Dorsolateral prefrontal cortex (tissue), 122 donors: ENCODE measurements at places on chromosomes 11 and 22. TPM values are rescaled to one million over a fixed set of nuclear protein-coding genes. Genes with fewer than 3 reads are reported as not detected.

NF2 gene
- total RNA-seq, result 90.6 TPM

STIP1 gene
- 142 TPM for total RNA-seq

MYEOV gene
- total RNA-seq, result not detected

IL18 gene
- total RNA-seq, result 1.1 TPM

GSTT2B gene
- total RNA-seq, result 33.2 TPM

BACE1 gene
- 79.0 TPM for total RNA-seq

ZNF280B gene
- total RNA-seq, result 8.0 TPM

CADM1 gene
- 163 TPM for total RNA-seq

DEFB131B gene
- not detected for total RNA-seq

C11orf52 gene
- not detected for total RNA-seq

HIC2 gene
- 8.3 TPM for total RNA-seq

LAYN gene
- 9.0 TPM for total RNA-seq

DCDC1 gene
- total RNA-seq, result 5.7 TPM

TRIM34 gene
- total RNA-seq, result 1.8 TPM

CCDC73 gene
- total RNA-seq, result not detected

MYRF gene
- total RNA-seq, result 177 TPM

BTG4 gene
- total RNA-seq, result not detected

APOA4 gene
- total RNA-seq, result not detected

SYTL2 gene
- total RNA-seq, result 151 TPM

GGTLC3 gene
- total RNA-seq, result 1.2 TPM

TRIM51 gene
- not detected for total RNA-seq

TRIM66 gene
- 18.1 TPM for total RNA-seq

SOX10 gene
- 69.5 TPM for total RNA-seq

INPP5J gene
- 14.3 TPM for total RNA-seq

RAB38 gene
- total RNA-seq, result 0.62 TPM

RCOR2 gene
- total RNA-seq, result 11.1 TPM

SSTR3 gene
- total RNA-seq, result 16.5 TPM

CHRM4 gene
- 10.0 TPM for total RNA-seq

KBTBD4 gene
- 20.2 TPM for total RNA-seq

EFEMP2 gene
- 31.4 TPM for total RNA-seq

USH1C gene
- 4.3 TPM for total RNA-seq

OR10A6 gene
- total RNA-seq, result not detected

C22orf23 gene
- total RNA-seq, result 1.1 TPM

FOLR2 gene
- 9.2 TPM for total RNA-seq

DBX1 gene
- total RNA-seq, result not detected

LARGE1 gene
- total RNA-seq, result 105 TPM

OR8G1 gene
- total RNA-seq, result not detected

OR8D1 gene
- not detected for total RNA-seq

TESMIN gene
- total RNA-seq, result 3.2 TPM

FAM180B gene
- not detected for total RNA-seq

PEX16 gene
- total RNA-seq, result 31.5 TPM

GLYAT gene
- 0.47 TPM for total RNA-seq

FIBIN gene
- 11.0 TPM for total RNA-seq

MIAT gene
- 218 TPM for total RNA-seq

NPTXR gene
- total RNA-seq, result 132 TPM

CFAP300 gene
- total RNA-seq, result 1.00 TPM

PATE1 gene
- total RNA-seq, result not detected

OR8D4 gene
- 0.17 TPM for total RNA-seq

CLP1 gene
- 9.9 TPM for total RNA-seq

HPX gene
- total RNA-seq, result 1.2 TPM

NCR3LG1 gene
- total RNA-seq, result 17.4 TPM

USP47 gene
- total RNA-seq, result 79.3 TPM
